Mucosa of gallbladder (tissue), 1 donor: ENCODE measurements at places on chromosomes 6 and 20. TPM values are rescaled to one million over a fixed set of nuclear protein-coding genes. Genes with fewer than 3 reads are reported as not detected.
A peak's percentile ranks its signal among the peaks of the same experiment; 100 is the strongest.

DNA sequence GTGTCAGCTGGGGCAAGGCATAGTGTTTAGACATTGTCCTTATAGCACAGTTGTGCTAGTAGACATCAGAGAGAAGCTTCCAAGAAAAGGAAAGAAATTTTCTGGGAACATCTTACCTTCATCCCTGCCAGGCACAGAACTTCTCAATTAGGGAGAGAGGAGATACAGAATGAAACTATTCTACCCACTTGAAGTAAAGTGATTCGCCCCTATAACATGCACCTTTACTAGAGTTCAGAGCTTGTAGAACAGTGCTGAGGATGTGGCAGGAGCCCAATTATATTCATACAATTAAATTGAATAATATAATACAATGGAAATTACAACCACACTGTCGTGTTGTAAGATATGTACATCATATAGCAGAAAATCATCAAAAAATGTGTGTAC is 1063.9 kb upstream of the CITED2 start:
- DNase-seq: no peak

DNA sequence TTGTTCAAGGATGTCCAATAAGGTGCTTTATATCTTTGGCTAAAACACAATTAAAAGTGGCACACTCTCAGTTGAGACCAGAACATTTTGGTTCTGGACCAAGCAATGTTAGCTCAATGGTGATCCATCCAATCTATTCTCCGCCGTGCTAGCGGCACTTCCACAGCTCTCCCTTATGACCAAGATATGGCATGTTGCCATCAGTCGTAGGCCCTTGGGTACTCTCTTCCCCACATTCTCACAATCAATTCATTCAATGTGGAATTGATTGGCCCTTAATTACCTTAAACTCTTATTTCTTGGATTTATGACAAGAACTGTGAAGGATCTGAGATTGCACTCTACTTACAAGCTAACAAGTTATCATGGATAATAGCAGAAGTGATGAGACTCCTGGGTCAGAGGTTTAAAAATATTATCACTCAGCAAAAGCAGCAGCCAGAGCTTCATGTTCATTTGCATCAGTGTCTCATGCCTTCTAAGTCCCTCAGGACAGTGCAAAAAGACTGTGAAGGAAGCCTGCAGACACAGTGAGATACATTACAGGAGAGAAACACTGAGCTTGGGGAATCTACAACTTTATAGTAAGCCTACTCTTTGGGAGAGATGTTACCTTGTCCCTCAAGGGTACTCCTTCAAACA is 80.0 kb upstream of the ARG1 start:
- no peak for DNase-seq

DNA sequence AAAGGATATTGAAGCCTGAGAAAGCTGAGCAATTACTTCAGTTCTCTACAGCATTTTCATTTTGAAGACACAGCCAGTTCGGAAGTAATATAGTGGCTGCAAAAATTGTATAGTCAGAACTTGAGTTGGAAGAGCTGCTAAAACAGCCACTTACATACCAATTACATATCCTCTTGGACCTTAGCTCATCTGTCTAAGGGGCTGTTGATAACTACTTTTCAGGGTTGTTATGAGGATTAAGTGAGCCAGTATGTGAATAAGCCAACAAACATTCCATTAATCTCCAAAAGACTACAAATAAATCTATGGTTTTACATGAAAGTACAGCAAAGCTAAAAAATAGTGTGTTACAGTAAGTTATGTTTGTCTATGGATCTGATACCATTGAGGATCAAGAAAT is 59.7 kb downstream of the TMEM200A start:
- DNase-seq: no peak

DNA sequence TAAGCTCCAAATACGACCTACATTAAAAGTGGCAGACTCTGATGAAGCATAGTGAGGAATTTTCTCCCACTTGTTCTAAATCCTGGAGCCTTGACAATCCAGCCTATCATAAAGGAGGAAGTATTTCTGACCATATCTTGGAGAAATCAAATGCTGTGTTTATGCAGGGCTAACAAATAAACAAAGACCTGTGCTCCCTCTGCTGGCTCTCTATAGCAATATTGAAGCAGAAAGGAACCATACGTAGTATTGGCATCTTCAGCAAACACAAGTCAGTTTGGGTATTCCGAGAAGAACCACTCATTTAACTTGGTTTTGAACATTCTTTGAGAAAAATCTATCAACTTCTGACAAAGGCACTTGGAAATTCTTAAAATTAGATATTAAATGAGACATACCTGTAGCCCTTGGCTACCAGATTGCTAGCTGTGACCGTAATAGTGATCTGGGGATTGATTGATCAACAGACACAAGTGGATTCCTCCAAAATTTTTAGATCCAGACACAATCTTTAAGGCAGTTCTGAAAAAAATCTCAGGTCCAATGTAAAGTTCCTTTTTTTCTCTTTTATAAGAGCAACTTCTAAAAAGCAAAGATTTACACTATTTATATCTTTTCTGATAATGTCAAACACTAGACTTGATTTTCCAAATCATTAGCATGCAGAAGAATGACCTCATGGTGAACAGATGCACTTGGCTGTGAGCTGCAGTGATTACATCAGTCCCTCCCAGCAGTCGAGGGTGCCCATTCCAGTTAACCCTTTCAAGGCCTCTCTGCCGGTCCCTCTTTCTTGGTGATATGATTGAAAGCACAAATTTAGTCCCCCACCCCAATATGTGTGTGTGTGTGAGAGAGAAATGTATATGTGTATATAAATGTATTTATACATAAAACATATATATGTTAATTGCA is 40.2 kb downstream of the INSM1 start:
- no peak for DNase-seq

The EEF1A2 gene
- total RNA-seq: 56.3 TPM

The TCP11 gene
- not detected for total RNA-seq

DNA sequence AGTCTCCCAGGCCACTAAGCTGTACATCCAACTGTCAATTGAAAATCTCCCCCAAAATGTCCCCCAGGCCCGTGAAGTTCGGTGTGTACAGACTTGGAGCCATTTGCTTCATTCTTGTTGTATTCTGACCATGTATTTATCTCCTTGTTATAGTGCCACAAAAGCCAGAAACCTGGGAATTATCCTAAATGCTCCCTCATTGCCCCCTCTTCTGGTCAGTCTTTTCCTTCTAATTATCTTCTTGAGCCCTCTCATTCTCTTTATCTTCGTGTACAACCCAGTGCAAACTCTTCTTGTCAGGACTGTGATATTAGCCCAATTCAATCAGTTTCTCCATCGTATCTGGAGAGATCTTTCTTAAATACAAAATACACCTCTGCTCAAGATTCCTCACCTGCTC is 64.7 kb downstream of the RFX6 start:
- no peak for DNase-seq

The SLC22A2 gene
- total RNA-seq: 1.4 TPM

- no peak for DNase-seq
Measured at GRCh38 chr6:132464538-132465256, 48.2 kb downstream of the STX7 start.

The PKIB gene
- total RNA-seq: 5.5 TPM

GRCh38 chr6:148854096-148854495 is 107.3 kb downstream of the UST start:
- no peak for DNase-seq

DNA sequence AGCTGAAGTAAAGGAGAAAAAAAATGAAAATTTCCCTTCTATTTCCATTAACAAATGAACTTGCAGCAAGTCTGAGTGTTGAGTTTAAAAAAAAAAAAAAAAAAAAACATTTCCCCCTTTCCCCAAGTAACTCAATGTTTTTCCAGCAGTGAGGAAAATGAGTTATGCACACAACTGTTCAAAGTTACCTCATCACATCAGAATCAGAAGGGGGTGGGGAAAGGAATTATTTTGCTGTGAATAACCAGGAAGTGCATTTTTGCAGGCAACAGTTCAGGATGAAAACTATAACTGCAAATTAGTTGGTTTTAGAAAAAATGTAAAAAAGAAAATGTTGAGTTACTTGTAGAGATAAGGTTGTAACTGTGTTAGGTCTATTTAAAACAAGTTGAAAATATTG is 568.9 kb upstream of the CITED2 start:
- no peak for DNase-seq

- no peak for DNase-seq
Measured at GRCh38 chr6:158626360-158627167, 18.0 kb downstream of the DYNLT1 start.

The SCRT2 gene
- not detected for total RNA-seq

GRCh38 chr20:45685896-45686295 is 15.9 kb upstream of the WFDC11 start:
- no peak for DNase-seq

The PMEPA1 gene
- total RNA-seq: 83.8 TPM

The CST7 gene
- 4.3 TPM for total RNA-seq

The SLC22A7 gene
- total RNA-seq: 0.37 TPM

The MRPS18B gene
- 45.2 TPM for total RNA-seq

DNA sequence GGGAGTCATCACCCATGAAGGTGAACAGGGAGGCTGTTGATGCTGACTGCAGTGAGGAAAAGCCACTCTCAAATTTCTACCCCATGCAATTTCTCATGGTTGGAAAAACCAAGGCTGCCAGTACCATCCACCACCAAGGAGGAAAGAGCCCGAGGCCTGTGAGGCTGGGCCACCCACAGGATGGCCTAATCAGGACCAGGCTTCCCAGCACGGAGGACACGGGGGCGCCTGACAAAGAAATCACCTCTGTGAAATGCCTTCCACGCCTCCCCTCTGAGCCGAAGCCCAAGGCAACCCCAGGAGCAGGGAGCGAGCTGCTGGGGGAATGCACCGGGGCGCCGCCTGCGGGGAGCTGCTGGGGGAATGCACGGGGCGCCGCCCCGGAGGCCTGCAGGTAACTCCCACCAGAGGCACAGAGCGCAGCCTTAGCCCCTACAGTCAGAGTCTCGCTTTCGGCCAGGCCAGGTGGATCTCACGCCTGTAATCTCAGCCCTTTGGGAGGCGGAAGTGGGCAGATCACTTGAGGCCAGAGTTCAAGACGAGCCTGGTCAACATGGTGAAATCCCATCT is 26.9 kb downstream of the FOXF2 start:
- DNase-seq: no peak

- peak; percentile 77 for DNase-seq
Measured at GRCh38 chr6:31079656-31080261, 32.6 kb downstream of the C6orf15 start.

DNA sequence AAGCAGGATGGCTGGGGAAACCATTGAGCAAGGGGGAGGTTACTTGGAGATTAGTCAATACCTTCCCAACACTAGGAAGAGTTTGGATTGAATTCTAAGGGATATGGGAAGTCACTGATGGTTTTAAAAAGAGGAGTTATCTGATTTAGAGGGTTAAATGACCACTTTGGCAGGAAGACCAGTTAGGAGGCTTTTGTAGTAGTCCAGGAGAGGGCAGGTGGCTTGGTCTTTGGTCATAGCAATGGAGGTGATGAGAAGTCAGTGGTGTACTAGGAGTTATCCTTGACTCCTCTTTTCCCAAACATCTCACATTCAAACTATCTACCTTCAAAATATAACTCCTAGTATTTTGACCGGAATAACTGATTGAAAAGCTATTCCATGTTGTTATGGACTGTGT is 644.1 kb downstream of the UTRN start:
- DNase-seq: no peak

DNA sequence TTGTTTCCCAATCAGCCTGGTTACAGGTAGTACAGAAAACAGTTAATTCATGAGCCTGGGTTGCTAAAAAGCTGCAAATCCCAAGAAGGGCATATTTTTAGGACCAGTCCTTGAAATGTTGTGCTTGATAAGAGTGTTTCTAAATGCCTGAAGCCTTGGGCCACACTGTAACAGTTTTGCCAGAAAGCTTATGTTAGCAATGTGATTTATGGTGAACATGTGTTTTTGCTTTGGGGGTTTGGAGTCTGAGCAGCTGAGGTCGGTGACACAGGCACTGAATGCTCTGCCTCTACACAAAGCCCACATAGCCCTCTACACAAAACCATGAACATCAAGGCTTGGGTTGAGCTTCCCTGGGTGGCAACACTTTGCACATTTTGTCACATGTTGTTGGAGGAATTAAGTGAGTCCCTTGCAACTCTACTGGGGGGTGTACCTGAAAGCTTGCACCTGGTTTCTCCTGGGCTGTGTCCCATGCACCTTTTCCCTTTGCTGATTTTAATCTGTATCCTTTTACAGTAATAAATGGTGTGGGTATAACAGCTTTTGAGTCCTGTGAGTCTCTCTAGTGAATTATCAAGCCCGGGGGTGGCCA is 22.2 kb downstream of the AHI1 start:
- DNase-seq: no peak

DNA sequence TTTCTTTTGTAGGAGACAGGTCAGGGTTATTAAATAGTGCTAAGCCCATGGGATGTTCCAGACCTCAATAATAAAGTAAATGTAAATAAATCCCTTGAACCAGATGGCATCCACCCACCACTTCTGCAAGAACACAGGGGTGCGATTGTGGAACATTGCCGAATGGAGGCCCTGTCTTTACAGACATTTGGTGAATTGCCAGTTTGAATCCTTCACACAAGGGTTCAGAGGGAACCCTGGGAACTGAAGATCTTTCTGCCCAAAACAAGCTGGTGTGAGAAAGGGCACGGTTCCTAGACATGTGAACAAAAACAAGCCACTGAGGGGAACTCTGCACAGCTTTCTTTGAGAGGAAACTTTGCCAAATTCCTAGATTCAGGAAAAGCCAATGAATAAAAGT is 30.2 kb upstream of the RNF8 start:
- DNase-seq: no peak

The ARFGEF3 gene
- total RNA-seq: 17.6 TPM

DNA sequence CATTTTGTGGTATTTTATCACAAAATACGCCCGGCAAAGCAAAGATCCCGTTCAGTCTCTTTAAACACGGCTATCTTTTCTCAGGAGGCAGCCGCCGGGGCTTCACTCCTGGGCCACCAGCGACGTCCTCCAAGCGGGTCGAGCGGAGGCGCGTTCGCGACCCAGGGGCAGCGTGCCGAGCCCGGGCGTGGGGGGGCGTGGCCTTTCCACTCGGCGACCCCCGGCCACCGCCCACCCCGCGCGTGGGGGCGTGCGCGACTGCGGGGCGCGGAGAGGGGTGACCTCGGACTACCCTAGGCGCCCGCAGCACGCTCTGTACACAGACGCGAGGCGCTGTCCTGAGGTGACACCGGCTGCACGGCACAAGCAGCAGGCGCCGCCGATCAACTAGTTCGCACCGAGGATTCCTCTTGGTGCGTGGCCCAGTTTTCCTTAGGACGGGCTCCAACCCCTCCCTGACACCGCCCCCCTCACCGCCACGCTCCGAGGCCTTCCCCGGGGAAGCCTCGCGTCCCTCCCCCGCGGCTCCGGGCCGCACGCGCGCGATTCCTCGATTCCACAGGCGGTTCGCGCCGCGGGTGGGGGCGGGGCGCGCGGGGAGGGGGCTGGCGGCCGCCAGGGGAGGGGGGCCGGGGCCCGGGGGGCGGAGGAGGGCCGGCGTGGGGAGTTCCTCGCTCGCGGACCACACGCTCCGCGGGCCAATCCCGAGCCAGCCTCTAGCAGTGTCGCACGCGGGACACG is 1.1 kb upstream of the JARID2 start:
- peak; percentile 72 for DNase-seq

GRCh38 chr6:150203378-150203777 is 60.5 kb downstream of the PPP1R14C start:
- DNase-seq: no peak

The RGS17 gene
- 3.5 TPM for total RNA-seq

The MLIP gene
- 0.20 TPM for total RNA-seq

GRCh38 chr20:58045579-58045978 is 182.9 kb downstream of the ANKRD60 start:
- no peak for DNase-seq
